CD8-positive, alpha-beta memory T cell (primary cell): ENCODE measurements at places on chromosomes 12 and 14. TPM values are rescaled to one million over a fixed set of nuclear protein-coding genes. Genes with fewer than 3 reads are reported as not detected.

MYH6 gene
- total RNA-seq: not detected

- no peaks in the 10 kb centered on the region for H3K27me3 ChIP-seq
- DNase-seq: no peak
- peaks cover 8% of the 10 kb centered on the region for H3K4me1 ChIP-seq
- H3K4me3 ChIP-seq: no peak overlapping the region
- no peak overlapping the region for H3K27ac ChIP-seq
These were observed 60.6 kb downstream of the LGMN start for GRCh38 chr14:92687681-92688433.

RNU4-1 gene
- total RNA-seq: 628 TPM

GRCh38 chr14:83744891-83745290 is 1785.1 kb upstream of the FLRT2 start:
- no peak overlapping the region for H3K4me3 ChIP-seq
- H3K4me1 ChIP-seq: no peaks in the 10 kb centered on the region
- H3K27ac ChIP-seq: no peak overlapping the region
- DNase-seq: no peak
- H3K36me3 ChIP-seq: no peaks in the 10 kb centered on the region

- no peaks in the 10 kb centered on the region for H3K36me3 ChIP-seq
- H3K27ac ChIP-seq: no peak overlapping the region
- H3K4me3 ChIP-seq: no peak overlapping the region
- H3K4me1 ChIP-seq: no peaks in the 10 kb centered on the region
- no peaks in the 10 kb centered on the region for H3K27me3 ChIP-seq
These were observed 182.2 kb downstream of the AACS start for GRCh38 chr12:125247477-125247876.

DNA sequence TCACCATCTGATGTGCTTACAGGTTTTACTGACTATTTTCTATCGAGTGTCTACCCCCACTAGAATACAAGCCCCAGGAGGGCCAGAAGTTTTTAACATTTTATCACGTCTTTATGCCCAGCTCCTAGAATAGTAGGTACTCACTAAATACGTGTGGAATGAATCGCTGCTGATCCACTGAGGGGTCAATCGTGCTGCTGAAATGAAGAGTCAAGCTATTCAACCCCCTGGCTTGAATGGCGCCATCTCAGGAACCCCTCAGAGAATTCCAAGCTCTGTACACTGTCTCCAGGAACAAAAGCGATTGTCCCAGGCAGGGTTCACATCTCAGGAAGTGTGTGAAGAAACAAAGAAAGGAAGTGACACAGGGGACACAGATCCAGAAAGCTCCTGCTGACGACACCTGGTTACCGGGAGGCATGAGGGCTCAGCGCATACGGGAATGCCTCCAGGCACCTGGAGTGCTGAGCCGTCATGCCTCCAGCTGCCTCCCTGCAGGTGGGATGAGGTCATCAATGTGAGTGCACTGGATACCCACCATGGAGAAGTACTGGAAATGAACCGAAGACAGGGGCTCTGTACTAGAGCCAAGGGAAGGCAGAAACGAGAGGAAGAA is 45.6 kb downstream of the PITPNM2 start:
- H3K27me3 ChIP-seq: no peaks in the 10 kb centered on the region
- no peak overlapping the region for H3K27ac ChIP-seq
- H3K36me3 ChIP-seq: no peaks in the 10 kb centered on the region
- peaks cover 39% of the 10 kb centered on the region for H3K4me1 ChIP-seq
- no peak overlapping the region for H3K4me3 ChIP-seq

DNA sequence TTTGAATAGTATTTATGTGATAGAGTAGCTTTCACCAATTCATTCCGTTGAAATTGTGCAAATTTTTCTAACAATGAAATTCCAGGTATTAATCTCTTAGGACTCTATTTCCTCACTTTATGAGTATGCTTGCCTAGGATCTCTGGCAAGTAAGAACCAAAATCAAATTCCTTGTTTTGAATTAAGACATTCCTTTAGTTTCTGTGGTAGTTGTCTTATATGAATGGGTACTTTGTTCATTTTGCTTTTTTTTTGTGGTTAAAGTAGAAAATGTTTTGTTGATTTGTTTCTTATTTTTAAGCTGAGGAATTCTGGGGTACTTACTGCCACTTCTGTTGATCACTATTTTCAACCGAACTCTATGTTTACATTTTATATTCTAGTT is 59.8 kb downstream of the KITLG start:
- no peaks in the 10 kb centered on the region for H3K4me1 ChIP-seq
- H3K4me3 ChIP-seq: no peak overlapping the region

DNA sequence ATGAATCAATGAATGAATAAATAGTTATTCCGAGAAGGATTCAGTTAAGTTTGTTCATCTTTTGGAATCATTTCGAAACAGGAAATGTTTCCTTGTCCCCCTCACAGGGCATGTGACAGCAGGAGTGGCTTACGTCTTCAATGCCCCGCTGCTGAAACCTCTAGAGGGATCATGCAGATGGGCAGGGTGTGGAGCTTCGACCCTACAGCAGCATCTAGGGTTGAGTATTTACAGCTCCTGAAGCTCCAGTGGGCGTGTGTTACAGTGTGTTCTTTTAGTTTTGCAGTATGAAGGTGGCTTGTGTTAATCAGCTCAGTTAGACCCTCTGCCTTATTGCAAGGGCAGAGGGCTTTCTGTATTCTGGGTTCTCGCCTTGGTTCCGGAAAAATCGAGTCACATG is 2.6 kb downstream of the NAV3 start:
- no peak overlapping the region for H3K27ac ChIP-seq
- H3K4me1 ChIP-seq: no peaks in the 10 kb centered on the region
- no peaks in the 10 kb centered on the region for H3K36me3 ChIP-seq
- no peak for DNase-seq
- H3K27me3 ChIP-seq: no peaks in the 10 kb centered on the region
- H3K4me3 ChIP-seq: no peak overlapping the region

AQP6 gene
- not detected for total RNA-seq

ATN1 gene
- 54.8 TPM for total RNA-seq

GRCh38 chr12:118015944-118016343 is 559 bp upstream of the RFC5 start:
- no peaks in the 10 kb centered on the region for H3K27me3 ChIP-seq
- no peak overlapping the region for H3K27ac ChIP-seq
- H3K36me3 ChIP-seq: peaks cover 10% of the 10 kb centered on the region
